OCI-LY7 (cell line): ENCODE measurements at places on chromosomes 12 and 14. TPM values are rescaled to one million over a fixed set of nuclear protein-coding genes. Genes with fewer than 3 reads are reported as not detected.
A peak's percentile ranks its signal among the peaks of the same experiment; 100 is the strongest.

The DHH gene
- 0.17 and 0.31 TPM in 2 replicates for total RNA-seq

The CIROP gene
- not detected in 2 replicates for total RNA-seq

DNA sequence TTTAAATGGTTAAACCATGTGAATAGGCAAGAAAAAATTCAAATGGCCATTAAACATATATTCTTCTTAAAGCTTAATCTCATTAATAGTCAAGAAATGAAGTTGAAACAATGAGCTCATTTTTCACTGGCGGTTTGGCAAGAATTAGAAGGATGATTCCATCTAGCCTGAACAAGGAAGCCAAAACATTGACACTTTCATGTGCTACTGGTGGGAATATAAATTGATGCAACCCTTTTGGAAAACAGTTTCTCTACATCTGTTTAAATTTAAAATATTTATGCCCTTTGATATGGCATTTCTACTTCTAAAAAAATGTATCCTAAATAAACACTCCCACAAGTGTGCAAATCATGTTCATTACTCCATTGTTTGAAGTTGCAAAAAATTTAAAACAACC lies 174.7 kb upstream of the HIF1A start:
- no peak for DNase-seq

GRCh38 chr12:45648070-45648469 lies 81.4 kb upstream of the ARID2 start:
- no peak for DNase-seq

- no peak for DNase-seq
Measured at GRCh38 chr14:36097356-36097755, 79.2 kb downstream of the PTCSC3 start.

The KCNC2 gene
- total RNA-seq: not detected in 2 replicates

DNA sequence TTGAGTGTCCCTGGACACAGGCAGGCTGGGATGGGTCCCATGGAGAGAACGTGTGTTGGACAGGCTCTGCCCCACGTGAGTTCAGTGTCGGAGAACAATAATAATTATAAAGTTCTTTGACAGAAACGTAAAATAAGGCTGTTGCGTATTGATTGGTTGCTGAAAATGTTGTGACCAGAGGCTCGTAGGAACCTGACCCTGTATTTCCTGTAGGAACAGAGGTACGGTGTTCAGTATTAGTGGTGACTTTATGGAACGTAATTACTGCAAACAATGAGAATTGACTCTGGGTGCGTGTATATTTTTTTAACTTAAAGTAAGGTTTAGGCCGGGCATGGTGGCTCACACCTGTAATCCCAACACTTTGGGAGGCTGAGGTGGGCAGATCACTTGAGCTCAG lies 7.8 kb downstream of the MTA1 start:
- no peak for DNase-seq

DNA sequence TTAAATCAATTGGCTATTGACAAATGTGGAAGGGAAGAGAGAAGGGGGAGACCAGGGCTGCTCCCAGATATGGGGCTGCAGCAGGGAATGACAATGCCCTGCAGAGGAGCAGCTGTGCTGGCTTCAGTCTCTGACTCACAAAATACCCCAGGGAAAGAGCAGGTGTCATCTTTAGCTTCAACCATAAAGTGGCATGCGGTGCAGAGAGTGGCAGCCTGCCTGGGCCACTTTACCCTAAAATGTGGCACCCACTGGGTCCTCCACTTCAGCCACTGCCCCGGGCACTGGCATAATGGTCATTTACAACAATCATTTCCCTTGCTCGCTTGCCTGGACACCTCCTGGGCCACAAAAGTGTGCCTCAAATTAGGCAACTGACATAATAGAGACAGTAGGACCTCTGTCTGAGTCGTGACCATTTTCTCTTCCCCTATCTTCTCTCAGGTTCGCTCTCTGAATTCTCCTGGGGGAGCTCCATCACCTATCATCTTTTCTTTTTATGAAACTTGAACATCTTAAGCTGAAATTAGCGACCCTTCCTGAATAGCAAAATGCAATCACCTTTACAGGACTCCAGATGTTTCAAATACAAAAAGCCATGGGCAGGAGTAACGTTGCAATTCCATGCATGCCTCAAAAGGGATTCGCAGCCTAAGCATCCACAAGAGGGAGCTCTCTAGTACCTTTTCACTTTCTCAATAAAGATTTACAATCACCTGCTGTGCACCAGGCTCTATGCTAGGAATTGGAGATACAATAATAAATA lies 179.9 kb upstream of the ATF7IP start:
- DNase-seq: peak; percentile 75

The CCDC91 gene
- total RNA-seq: 23.8 and 26.2 TPM in 2 replicates

GRCh38 chr14:59101476-59101875 lies 87.0 kb upstream of the DAAM1 start:
- DNase-seq: no peak

DNA sequence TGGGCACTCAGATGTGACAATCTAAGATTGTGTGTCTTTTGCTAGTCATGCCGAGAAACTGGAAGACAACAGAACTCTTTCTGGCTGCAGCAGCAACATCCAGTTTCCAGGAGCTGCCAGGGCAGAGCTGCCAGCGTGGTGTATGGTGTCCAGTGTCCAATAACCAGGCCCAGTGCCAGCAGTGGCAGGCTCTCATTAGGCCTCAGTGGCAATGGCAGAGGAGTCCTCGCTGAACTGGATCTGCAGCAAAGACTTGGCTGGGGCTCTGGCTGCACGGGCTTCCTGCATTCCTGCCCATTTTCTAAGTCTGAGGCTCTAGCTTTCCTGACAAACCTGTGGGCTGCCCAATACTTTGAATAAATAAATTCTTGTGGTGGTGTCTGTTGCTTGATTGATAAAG lies 26.2 kb upstream of the PPM1A start:
- DNase-seq: no peak
